ENCODE measurements at places on chromosomes 6 and 20. TPM values are rescaled to one million over a fixed set of nuclear protein-coding genes. Genes with fewer than 3 reads are reported as not detected.
A peak's percentile ranks its signal among the peaks of the same experiment; 100 is the strongest.

C6orf141 gene
- total RNA-seq = 1.1 TPM

RAET1E gene
- not detected for total RNA-seq

GPX6 gene
- not detected for total RNA-seq

HLA-F gene
- 229 TPM for total RNA-seq

GRCh38 chr6:32393665-32394420, 13.1 kb downstream of the BTNL2 start:
- H3K27ac ChIP-seq = no peak overlapping the region
- no peak for DNase-seq
- H3K4me1 ChIP-seq = peaks cover 3% of the 10 kb centered on the region
- H3K4me3 ChIP-seq = no peak overlapping the region
- no peaks in the 10 kb centered on the region for H3K36me3 ChIP-seq

DNA sequence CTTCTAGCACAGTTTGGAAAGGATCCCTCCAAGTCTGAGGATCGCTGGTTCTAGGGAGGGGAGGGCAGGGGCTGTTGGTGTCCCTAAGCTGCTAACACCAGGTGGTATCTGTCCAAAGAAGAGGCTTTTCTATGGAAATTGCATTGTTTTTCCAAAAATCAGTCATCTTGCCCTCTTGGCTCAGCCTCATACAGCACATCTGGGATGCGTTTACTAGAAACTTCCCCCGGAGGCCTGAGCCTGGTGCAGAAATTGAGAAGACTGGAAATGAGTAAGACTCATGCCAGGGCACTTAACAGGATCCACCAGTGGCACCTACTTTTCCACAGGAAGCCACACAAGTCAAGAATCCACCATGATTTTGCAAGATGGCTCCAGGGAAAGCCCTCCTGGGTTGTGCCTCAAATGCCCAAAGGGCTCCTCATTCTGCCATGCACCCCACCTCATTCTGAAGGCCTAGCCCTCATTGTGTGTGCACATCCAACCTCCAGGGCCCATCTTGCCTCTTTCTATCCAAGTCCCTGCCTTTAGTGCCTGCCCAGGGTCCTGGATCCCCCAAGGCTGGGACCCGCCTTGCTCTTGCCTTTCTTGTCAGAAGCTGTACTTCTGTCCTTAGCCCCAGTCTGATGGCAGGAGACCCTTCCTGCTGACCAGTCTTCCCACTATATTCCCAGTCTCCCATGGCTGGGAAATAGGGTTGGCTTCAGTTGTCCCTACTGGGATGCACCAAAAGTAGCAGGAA, 97.6 kb downstream of the MRPL14 start:
- peak; percentile 2 for DNase-seq
- no peak overlapping the region for H3K27ac ChIP-seq
- H3K4me1 ChIP-seq = no peaks in the 10 kb centered on the region
- peaks cover 8% of the 10 kb centered on the region for H3K27me3 ChIP-seq

- H3K4me1 ChIP-seq = peaks cover 9% of the 10 kb centered on the region
- no peak for DNase-seq
- H3K36me3 ChIP-seq = peaks cover 3% of the 10 kb centered on the region
- no peaks in the 10 kb centered on the region for H3K27me3 ChIP-seq
Measured at GRCh38 chr6:136614350-136614749, 64.1 kb upstream of the MAP7 start.

DNA sequence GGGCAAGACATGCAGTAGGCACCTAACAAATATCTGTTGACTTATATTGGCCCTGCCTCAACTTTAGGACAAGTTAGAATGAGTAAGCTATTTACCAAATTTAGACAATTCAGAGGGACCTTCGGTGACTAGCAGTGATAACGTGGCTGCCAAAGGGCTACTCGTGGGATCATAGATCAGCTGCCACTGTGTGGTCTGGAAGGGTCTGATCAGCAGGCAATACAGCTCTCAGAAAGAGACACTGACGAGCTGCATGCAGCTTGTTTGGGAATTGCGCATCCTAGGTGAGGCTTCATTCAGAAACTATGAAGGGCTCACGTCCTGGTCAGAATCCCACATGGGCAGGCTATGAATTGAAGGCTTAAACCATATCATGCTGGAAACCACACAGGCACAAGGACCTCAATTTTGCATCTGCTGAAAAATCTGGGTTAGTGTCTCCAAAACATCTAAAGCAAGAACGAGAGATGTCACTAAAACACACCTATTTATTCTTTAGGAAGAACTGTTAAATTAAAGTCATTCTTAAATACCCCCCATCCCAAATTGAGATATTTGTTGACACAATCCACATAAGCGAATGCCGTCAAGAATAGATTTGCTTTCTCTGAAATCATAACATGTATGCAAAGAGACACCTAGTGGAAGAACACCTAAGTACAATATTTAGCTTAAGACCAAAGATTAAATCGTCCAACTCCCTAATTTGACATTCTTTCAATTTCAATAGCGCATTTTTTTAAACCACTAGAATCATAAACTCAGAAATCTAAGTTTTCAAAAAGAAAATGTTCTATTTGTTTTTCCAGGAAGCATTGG, 79.6 kb downstream of the IPCEF1 start:
- H3K4me1 ChIP-seq = peaks cover 29% of the 10 kb centered on the region
- peak overlapping the region; percentile 63 for H3K4me3 ChIP-seq

DNA sequence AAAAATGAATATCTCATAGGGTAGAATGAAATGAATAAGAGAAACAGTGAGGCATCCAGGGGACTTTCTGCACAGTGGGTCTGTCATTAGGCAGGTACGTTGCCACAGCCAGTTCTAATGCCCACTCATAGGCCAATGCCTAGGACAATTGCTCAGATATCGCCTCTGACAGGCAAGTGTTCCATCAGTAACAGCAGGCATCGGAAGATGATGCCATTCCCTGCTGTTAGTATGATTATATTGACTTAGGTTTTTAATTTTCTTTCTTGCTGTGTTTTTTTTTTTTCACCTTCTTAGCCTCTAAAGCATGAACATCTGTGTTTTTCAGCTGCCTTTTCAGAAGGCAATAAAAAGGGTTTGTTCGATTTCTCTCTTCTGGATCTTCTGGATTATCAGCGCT, 90.7 kb downstream of the PRL start:
- no peaks in the 10 kb centered on the region for H3K36me3 ChIP-seq
- DNase-seq = no peak
- H3K4me1 ChIP-seq = no peaks in the 10 kb centered on the region
- H3K4me3 ChIP-seq = no peak overlapping the region
- H3K27ac ChIP-seq = no peak overlapping the region
- no peaks in the 10 kb centered on the region for H3K27me3 ChIP-seq

- H3K27me3 ChIP-seq = no peaks in the 10 kb centered on the region
- no peaks in the 10 kb centered on the region for H3K4me1 ChIP-seq
- H3K27ac ChIP-seq = no peak overlapping the region
- no peak for DNase-seq
- H3K4me3 ChIP-seq = no peak overlapping the region
Measured at GRCh38 chr20:48965189-48965910, 43.8 kb downstream of the ARFGEF2 start.

- DNase-seq = no peak
- H3K4me1 ChIP-seq = no peaks in the 10 kb centered on the region
- no peaks in the 10 kb centered on the region for H3K36me3 ChIP-seq
- no peak overlapping the region for H3K27ac ChIP-seq
- no peak overlapping the region for H3K4me3 ChIP-seq
Measured at GRCh38 chr20:60035-60918, 27.2 kb upstream of the DEFB125 start.

DNA sequence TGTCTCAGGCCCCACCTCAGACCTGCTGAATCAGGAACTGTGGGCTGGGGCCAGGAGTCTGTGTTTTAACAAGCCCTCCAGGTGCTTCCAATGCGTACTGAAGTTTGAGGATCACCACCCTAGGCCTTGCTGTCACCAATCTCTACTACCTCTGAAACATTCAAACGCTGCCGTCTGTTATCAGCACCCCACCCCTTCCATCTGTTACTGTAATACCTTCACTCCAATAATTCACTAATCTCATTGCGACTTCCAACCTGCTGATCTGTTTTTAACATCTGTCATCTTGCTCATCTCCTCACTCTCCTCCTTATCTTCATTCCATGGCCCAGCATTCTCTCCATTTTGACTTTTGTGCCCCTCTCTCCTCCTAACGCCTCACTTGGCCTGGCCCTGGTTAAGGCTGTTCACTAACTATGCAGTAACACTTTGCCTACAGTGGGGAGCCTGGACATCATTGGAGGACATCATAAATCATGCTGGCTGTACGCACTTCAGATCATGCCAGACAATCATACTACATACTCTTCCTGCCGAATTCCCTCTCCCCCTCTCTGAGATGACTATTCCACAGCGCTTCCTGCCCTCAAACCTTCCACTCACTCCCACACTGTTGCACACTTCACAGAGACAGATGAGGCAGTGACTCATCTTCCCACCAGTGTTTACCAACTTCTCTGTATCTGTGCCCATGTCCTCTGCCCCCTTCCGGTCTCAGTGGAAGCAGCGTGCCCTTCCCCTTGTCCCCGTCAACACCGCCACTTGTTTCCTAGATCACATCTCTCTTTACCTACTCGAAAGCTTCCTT, 3.0 kb upstream of the GUCA1B start:
- H3K27me3 ChIP-seq = no peaks in the 10 kb centered on the region
- H3K4me1 ChIP-seq = peaks cover 2% of the 10 kb centered on the region
- H3K36me3 ChIP-seq = peaks cover 10% of the 10 kb centered on the region
- peak; percentile 37 for DNase-seq

GRCh38 chr6:6712449-6713403, 124.2 kb downstream of the LY86 start:
- H3K27me3 ChIP-seq = peaks cover 12% of the 10 kb centered on the region
- H3K27ac ChIP-seq = no peak overlapping the region
- H3K4me3 ChIP-seq = no peak overlapping the region
- H3K36me3 ChIP-seq = no peaks in the 10 kb centered on the region
- peaks cover 24% of the 10 kb centered on the region for H3K4me1 ChIP-seq
- no peak for DNase-seq

All from activated CD4-positive, alpha-beta T cell treated with anti-CD3 and anti-CD28 coated beads for 36 hours (primary cell).